ENCODE measurements at places on chromosomes 12 and 14. TPM values are rescaled to one million over a fixed set of nuclear protein-coding genes. Genes with fewer than 3 reads are reported as not detected.

SLC39A5 gene
- total RNA-seq, result not detected

IL22 gene
- total RNA-seq, result not detected

NEDD1 gene
- 37.3 TPM for total RNA-seq

PLCZ1 gene
- total RNA-seq, result not detected

KRT81 gene
- 0.16 TPM for total RNA-seq

LMNTD1 gene
- not detected for total RNA-seq

HRK gene
- total RNA-seq, result 11.9 TPM

NR1H4 gene
- total RNA-seq, result 0.05 TPM

PTPRO gene
- 0.67 TPM for total RNA-seq

LRRK2 gene
- total RNA-seq, result 23.6 TPM

NUAK1 gene
- total RNA-seq, result 0.63 TPM

CMKLR1 gene
- total RNA-seq, result not detected

KRT74 gene
- not detected for total RNA-seq

FAM90A1 gene
- total RNA-seq, result not detected

PPP1R12A gene
- 41.4 TPM for total RNA-seq

SOAT2 gene
- total RNA-seq, result not detected

RD3L gene
- total RNA-seq, result not detected

ACOT6 gene
- total RNA-seq, result not detected

LETMD1 gene
- 68.6 TPM for total RNA-seq

OTX2 gene
- total RNA-seq, result not detected

NKX2-1 gene
- total RNA-seq, result not detected

SLC4A8 gene
- not detected for total RNA-seq

TBC1D30 gene
- total RNA-seq, result 2.2 TPM

HAL gene
- total RNA-seq, result not detected

ALX1 gene
- 40.8 TPM for total RNA-seq

WSCD2 gene
- not detected for total RNA-seq

HOTAIR gene
- total RNA-seq, result not detected

SIRT4 gene
- total RNA-seq, result 2.8 TPM

All from SK-MEL-5 (cell line).